ENCODE measurements at places on chromosomes 11 and 22. TPM values are rescaled to one million over a fixed set of nuclear protein-coding genes. Genes with fewer than 3 reads are reported as not detected.
A peak's percentile ranks its signal among the peaks of the same experiment; 100 is the strongest.

DNA sequence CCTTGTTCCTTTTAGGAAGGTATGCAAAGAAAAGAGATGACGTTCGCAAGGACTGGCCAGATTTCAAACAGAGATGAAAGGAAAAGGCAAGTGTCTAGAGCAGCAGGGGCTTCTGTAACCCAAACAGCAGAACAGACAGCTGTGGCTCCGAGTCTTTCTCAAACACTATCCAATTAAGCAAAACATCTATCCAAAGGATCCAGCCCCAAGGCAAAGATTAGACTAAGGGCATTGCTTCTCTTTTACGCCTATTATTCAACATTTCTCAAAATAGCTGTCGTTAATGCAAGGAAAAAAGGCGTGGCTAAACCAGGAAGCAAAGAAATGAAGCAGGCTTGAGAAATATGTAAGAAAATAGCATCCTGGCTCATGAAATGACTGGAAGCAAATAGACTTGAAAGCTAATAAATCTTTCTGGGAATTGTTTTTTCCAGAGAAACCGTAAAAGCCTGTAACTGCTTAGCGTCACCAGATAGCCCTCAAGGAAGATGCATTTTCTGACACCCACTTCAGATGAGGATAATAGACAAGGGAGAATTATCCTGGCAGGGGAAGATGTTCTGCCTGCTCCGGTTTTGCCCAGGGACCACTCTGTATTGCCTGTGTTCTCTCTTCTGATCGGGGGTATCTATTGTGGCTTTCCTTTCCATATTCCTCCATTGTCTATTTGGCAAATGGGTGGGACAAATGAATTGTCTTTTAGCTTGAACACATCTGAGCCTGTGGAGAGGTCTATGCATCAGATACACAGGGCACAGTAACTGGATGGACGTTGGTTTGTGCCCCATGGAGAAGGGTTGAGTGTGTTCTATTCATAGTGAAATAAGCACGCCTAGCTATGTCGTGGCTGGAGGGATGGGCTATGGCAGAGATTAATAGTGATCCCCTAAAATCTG, 20.2 kb downstream of the C11orf96 start:
- no peak for DNase-seq

Gene KCNQ1OT1
- total RNA-seq, result 6.2 TPM

DNA sequence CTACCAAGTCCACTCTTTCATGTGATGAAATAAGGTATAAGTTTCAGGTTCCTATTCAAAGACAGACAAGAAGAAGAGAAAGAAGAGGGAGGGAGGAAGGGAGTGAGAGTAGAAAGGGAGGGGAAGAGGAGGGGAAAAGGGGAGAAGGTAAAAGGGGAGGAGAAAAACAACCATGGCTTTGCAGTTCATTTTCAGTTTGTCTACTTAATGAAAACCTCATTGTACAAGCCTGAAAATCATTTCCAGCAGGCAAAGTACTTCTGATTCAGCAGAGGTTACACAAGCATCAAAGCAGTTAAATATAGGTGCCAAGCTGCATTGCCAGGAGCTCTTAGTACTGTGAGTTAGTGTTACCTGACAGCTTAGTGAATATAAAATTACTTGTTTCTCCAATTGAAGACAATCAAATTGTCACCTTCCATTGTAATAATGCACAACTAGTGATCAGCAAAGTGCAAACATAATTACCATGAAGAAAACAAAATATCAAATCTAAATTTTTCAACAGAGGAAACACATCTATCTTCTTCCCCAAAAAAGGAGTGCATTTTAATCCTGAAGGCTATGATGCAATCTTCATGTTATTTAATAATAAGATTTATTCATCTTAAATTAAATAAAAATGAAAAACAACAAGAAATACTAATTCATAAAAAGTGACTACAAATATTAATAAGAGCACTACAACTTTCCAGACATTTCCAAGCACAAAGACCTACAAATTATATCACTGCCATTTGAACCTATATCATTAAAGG, 8.2 kb downstream of the SOX6 start:
- DNase-seq, result no peak

- no peak for DNase-seq
These were observed 14.3 kb upstream of the TMEM184B start for GRCh38 chr22:38286915-38287669.

- no peak for DNase-seq
These were observed 90.7 kb upstream of the OR4B1 start for GRCh38 chr11:48125866-48126265.

DNA sequence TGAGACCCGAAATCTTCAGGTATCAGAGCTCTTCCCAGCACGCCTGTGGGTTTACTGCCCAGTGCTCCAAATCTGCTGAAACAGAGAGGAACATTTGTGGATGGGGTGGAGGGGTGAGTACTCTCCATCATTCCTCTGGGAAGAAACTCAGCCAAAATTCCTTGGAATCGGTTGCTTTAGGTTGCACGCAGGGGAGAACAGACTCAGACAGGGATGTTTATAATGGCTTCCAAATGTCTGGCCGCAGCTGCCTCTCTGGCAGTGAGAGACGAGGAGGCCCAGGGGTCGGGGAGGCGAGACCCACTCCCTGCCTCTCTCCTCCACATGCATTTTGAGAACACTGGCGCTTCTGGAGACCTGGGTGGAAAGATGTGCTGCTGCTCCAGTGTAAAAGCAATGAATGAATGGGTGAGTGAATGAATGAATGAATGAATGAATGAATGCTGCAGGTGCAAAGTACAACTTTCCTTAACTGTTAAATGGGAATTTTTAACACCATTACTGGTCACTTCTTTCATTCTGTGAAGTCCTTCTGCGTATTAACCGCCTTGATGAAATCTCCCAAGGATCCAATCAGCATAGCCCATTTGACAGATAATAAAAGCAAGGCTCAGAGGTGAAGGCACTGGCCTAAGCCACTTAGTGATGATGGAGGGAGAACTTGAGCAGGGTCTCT, 437.4 kb downstream of the MIAT start:
- DNase-seq, result no peak

DNA sequence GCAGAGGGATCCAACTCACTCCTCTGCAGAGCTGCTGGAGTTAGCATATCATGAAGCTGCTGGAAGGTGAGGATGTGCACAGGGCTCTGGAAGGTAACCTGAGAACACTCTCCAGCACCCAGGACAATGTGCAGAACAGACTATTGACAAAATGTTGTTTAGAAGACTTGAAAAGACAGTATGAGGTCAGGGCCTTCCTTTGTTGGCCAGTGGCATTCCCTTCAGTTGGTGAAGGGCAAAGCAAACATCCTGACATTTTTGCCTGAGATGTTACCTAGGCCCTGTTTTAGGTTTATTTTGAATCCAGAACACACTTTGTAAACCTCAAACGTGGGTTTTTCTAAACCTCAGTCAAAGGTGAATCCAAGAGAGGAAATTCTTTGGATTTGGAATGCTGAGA, 67.8 kb downstream of the DEPDC5 start:
- DNase-seq, result no peak

GRCh38 chr11:57131080-57131790, 50.5 kb upstream of the LRRC55 start:
- DNase-seq, result no peak

DNA sequence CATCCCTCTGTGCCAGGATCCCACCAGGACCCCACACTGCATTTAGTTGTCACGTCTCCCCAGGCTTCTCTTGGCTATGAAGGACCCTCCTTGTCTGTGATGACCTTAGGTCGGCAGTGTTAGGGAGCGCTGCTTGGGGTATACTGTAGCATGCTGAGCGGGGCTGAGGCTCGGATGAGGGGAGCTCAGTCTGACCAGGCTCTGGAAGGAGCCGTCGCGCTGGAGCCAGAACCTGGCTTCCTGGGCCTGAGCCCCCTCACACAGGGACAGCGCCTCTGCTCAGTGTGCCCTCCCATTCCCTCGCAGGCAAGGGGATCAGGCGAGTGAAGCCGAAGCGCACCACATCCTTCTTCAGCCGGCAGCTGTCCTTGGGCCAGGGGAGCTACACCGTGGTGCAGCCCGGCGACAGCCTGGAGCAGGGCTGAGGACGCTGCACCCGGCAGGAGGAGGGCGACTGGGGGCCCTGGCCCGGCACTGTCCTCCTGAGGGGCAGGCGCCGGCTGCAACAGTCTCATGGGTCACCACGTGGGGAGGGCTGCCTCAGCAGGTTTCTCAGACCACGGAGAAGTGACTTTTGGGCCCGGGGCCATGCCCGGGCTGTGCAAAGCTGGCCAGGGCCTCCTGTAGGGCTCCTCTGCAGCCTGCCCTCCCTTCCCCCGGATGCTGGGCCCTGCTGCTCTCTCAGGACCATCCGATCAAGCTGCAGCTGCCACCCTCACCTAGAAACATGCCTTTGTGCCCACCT, 11.5 kb upstream of the NEAT1 start:
- no peak for DNase-seq

Gene SYT12
- total RNA-seq, result not detected

Gene DAGLA
- 12.9 TPM for total RNA-seq

DNA sequence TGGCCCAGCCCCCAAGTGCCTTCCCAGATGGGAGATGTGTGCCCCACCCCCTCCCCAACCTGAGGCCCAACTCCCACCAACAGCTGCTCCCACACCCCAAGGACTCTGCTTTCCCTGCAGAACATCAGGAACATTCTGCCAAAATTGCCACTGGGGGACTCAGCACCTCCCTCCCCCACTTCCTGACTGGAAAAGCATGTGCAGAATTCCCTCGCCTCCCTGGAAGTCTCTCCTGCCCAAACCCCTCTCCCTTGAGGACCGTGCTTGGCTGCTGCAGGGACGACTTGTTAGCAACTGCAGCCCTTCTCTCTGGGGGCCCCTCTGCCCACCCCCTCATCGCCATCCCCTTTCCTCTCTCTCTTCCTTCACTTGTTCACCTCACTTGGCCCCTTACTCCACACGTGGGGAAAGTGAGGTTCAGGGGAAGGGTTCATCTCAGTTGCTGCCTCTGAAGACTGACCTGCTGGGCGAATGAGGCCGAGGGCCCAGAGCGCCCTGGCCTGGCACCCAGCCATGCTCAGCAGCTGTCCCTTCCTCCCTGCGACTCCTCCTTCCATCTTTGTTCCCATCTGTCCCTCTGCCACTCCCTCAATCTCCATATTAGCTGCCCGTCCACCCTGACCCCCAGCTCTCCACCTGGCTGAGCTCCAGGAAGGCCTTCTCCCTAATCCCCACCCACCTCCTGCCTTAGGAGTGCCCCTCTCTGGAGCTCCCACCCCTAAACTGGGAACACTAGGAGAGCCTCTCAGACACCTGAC, 105.1 kb downstream of the CHST1 start:
- DNase-seq, result no peak

- DNase-seq, result no peak
These were observed 229.6 kb downstream of the SWAP70 start for GRCh38 chr11:9893474-9893873.

Gene TP53I11
- total RNA-seq, result 152 TPM

GRCh38 chr11:92931746-92932422, 37.6 kb upstream of the MTNR1B start:
- DNase-seq, result no peak

Gene MCHR1
- total RNA-seq, result not detected

Gene DUSP8
- total RNA-seq, result 14.6 TPM

- no peak for DNase-seq
These were observed 401.6 kb downstream of the BUD13 start for GRCh38 chr11:116371146-116371545.

Gene FAT3
- total RNA-seq, result 0.19 TPM

DNA sequence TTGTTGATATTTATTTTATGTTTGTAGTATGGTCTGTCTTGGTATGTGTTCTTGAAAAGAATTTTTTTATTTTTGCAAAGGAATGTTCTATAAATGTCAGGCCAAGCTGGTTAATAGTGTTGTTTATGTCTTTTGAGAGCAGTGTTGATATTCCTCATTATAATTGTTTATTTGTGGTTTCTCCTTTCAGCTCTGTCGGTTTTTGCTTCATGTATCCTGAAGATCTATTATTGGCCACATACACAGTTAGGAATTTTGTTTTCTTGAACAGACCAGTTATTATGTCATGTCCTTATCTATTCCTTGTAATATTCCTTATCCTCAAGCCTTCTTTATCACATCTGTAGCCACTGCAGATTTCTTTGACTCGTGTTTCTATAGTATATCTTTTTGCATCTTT, 56.5 kb downstream of the PDHX start:
- no peak for DNase-seq

GRCh38 chr11:114136686-114137640, 77.5 kb downstream of the ZBTB16 start:
- DNase-seq, result peak; percentile 11

DNA sequence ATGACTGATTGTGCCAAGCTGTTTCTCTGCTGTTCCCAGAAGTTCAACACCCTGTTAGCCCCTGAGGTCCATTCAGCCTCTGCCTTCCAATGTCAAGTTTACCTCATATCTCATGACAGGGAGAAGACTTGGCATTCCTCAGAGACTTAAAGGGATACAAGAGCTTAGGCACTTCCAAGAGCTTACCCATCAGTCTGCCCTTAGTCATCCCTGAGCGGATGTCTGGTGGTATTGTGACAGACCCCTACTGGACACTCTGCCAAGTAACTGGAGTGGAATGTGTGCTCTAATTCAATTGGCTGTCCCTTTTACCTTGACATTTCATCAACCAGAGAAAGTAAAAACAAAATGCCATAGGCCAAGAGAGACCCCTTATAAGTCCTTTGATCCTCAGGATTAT, 151.5 kb downstream of the AASDHPPT start:
- DNase-seq, result no peak

Gene RCOR2
- total RNA-seq, result not detected
